Large intestine (tissue), 12 donors: ENCODE measurements at places on chromosomes 4 and X.

DNA sequence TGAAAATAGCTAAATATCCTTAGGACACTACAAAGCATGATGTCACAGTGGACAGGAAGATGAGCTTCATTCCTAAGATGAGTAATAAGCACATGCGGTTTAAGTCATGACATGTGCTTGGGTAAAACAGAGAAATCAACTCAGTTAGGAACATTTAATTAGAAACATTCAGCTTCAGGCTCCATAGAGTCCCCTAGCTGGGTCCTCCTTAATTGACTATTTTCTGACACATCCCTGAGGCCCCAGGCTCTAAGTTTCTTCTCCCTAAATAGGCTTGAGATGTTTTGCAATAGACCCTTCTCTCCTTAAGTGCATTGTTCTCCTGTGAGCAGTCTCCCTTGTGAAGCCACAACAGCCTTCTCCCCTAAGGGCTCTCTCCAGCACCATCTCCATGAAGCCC lies 70.4 kb upstream of the ANXA3 start:
- no peak for DNase-seq

DNA sequence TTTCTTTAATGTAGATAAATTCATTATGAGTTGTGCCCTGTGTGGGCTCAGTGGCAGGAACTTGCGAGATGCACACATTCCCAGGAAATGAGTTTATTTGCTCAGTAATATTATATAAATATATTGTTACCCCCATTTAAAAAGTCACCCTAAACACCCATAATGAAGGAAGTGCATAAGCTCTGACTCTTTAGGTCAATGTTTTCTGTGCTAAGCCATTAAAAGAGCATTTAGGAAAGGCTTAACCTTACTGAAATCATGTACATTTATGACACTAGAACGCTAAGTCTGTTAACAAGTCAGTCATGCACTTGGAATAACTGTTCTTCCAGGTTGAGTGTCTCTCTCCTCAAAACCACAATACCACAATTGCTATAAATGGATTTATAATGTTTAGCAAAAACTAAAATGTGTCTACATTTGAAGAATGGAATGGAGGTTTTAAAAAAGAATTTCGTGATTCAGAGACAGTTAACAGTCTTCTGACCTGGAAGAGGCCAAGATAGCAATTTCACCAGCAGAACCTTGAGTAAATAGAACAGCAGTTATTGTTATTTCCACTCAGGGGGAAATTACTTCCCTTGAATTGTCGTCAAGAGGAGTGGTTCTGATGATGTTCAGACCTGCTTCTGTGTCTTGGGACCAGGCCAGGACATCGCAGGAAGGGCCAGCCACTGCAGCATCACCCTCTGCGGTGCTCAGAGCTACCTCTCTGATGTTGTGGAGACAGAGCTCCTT lies 91.1 kb upstream of the VEGFC start:
- DNase-seq: no peak

GRCh38 chr4:147880511-147880910 lies 148.6 kb downstream of the ARHGAP10 start:
- DNase-seq: no peak

DNA sequence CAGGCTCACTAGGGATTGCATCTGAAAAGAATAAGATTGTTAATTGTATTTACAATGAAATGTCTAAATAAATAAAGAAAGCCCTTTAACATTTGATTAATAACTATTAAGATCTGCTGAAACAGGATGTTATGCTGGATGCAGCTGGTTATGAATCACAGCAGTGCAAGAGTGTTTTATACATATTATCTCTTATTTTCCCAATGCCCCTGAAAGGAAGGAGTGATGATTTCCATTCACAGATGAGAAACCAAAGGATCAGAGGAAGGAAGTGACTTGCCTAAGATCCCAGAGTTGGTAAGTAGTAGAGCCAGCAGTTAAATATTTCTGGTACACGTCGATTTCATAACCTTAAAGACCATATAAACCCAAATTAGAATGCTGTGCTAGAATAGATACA lies 76.3 kb upstream of the ARHGAP36 start:
- no peak for DNase-seq

GRCh38 chr4:127347936-127348335 lies 284.8 kb upstream of the INTU start:
- DNase-seq: no peak

DNA sequence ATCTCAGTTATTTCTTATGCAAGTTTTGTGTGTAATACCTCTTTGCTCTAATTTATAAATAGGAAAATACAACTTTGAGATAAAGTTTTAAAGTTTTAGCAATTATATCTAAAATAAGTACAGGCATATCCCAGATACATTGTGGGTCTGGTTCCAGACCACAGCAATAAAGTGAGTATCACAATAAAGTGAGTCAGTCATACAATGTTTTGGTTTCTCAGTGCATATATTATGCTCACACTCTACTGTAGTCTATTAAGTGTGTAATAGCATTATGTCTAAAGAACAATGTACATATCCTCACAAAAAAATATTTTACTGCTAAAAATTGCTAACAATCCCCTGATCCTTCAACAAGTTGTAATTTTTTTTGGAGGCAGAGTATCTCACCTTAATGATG lies 49.2 kb downstream of the ANAPC10 start:
- DNase-seq: no peak

- no peak for DNase-seq
Measured at GRCh38 chr4:163072222-163072621, 94.5 kb downstream of the NAF1 start.

DNA sequence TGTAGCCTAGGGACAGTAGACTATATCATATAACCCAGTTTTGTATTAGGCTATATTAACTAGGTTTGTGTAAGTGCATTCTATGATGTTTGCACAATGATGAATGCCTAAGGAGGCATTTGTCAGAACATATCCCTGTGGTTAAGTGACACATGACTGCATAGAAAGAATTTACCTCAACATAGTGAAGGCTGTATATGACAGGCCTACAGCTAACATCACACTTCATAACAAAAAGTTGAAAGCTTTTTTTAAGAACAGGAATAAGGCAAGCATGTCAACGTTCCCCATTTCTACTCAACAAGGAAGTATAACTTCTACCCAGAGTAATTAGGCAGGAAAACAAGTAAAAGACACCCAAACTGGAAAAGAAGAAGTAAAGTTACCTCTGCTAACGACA lies 165.9 kb upstream of the NDST4 start:
- DNase-seq: no peak

DNA sequence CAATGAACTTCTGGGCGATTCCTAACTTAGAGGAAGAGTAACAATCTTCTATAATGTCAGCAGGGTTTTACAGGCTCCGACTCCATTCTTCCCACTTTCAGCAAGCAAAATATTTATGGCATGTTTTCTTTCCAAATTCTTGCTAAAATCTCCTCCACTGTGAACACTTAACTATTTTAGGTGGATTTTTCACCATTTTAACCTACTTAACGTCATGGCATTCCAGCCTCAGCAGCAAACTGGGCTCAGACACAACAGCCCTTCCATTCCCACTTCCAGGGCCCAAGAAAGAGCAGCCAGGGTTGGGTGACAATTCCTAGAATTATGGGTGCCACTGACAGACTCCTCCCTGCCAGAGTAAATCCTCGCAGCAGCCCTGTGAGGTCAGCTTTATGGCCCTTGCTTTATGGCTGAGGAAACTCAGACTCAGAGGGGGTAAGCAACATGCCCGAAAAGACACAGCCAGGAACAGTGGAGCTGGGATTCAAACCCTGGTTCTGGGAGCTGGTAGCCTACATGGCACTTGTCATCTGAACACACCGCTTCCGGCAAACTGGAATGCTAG lies 112.8 kb upstream of the MAP3K15 start:
- no peak for DNase-seq

GRCh38 chr4:15037923-15038541 lies 35.8 kb downstream of the CPEB2 start:
- DNase-seq: no peak

DNA sequence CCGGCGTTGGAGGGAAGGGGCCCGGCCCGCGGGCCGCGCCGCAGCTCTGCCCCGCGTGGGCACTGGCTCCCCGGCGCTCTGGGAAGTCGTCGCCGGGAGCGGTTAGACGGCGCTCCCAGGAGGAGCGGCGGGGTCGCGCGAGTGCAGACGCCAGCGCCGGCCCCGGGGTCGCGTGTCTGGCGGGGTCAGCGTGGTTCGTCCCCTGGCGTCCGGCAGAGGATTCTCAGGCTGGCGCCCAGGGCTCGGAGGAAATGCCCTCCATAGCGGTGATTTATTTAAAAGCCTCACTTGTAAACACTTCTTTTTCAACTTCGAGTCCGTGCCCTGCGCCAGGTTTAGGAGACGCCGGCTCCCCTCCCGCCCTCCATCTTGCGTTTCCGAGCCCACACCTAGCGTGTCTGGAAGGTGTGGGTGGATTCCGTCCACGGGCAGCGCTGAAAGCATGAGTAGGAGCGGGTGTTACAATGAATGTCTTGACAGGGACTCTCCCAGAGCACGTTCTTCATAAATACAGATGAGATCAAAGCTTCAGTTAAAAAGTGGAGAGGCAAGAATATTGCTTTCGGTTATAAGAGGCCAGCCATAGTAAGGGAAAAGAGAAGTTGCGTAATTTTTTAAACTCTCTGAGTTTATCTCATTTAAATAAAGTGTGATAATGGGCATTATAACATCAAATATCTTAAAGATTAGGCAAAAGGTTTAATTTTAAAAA lies 692 bp downstream of the FAM241A start:
- DNase-seq: peak; percentile 71

- DNase-seq: no peak
Measured at GRCh38 chr4:172806841-172807240, 361.8 kb upstream of the GALNT7 start.

- DNase-seq: no peak
Measured at GRCh38 chrX:112048707-112049106, 33.9 kb downstream of the TRPC5 start.

DNA sequence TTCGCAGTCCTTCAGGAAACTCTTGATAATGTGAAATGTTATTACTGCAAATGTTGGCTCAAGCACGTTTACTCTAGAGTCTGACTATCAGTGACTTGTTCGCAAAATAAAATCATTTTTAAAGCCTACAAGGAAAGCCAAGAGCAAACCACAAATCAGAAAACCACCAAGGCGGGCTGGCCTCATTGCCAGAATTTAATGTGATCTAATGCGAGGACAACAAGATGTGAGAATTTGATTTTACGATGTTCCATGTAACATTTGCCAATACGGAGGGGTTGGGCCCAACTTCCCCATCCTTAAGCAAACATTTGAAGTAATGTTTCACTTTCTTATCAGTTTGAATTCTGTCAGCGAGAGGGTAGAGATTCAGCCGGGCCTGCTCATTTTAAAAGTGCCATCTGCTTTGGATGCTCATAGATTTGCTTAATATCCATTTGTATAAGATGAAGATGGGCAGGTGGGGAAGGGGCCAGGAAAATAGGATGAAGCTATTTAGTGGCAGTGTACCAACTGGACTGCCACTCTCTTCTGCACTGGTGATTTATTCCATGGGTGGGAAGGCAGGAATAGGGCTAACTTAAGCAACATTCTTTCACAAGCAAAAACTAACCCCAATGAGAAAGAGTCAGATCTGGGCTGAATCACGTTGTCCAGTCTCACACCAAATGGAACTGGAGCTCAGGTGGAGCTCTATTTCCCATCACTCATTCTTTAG lies 225.3 kb downstream of the ANAPC10 start:
- no peak for DNase-seq

GRCh38 chr4:43316813-43317212 lies 424.3 kb downstream of the GRXCR1 start:
- no peak for DNase-seq

DNA sequence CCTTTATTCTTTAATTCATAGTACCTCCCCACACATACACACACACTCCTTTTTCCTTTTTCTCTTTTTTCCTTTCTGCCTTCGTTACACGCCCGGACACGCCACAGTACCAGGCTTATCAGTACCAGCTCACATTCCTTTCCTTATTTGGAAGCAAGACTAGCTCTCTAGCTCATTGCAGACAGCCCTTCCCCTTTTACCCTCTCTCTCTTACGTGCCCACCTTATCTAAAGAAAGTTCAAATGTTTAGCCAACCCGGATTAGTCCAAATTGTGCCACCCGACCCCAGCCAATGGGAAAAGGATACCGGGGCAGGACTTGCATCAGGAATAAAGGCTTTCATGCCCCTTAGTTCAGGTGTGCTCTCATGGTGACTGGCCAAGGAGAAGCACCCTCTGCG lies 194.7 kb upstream of the VCX3A start:
- peak; percentile 26 for DNase-seq

- DNase-seq: peak; percentile 30
Measured at GRCh38 chr4:21765810-21766407, 182.7 kb downstream of the KCNIP4 start.

DNA sequence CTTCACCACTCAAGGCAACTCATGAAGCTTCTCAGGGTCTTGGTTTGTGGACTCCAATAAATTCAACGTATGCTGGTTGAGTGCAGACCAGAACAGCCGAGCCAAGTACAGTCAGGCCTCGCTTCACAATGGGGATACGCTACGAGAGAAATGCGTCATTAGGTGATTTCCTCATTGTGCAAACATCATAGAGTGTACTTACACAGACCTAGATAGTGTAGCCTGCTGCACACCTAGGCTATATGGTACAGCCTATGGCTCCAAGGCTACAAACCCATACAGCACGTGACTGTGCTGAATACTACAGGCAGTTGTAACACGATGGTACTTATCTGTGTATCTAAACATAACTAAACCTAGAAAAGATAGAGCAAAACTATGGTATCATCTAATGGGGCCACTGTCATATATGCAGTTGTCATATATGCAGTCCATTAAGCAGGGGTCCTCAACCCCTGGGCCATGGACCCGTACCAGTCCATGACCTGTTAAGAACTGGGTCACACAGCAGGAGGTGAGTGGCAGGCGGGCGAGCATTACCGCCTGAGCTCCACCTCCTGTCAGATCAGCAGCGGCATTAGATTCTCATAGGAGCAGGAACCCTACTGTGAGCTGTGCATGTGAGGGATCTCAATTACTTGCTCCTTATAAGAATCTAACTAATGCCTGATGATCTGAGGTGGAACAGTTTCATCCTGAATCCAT lies 31.5 kb downstream of the RTL5 start:
- DNase-seq: no peak

DNA sequence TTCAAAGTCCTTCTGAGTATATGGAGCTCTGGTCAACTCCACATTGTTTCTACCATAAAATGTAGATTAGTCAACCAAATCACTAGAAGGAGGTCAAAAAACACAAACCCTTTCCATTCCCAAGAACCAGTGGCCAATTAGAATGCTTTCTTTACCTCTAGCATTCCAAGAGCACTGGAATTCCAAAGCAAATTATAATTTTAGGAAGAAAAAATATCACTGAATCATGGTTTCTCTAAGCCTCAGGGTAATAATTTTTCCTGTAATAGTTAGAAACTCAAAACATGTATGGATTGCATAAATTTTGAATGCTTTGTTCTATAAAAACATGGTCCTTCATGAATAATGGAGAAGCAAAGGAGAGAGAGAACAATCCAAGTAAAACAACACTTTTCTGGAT lies 39.5 kb downstream of the LEF1 start:
- no peak for DNase-seq

- DNase-seq: peak; percentile 79
Measured at GRCh38 chr4:186829740-186830449, 106.2 kb upstream of the FAT1 start.

DNA sequence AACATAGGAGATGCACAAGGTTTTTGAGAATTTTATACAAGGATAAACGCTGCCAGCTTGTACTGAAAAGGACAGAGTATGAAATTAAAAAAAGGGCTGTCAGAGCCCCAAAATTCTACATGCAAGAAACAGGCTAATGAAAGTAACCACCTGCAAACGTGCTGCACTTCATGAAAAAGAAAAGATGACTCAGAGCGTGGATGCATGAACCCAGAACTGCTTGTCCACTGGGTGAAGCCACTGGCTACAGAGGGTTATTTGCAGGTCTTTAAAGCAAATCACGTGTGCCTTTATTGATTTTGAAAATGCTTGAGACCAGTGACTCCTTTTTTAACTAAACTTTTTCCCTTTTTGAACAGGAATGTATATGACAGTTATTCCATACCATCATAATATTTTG lies 25.3 kb upstream of the FRMD7 start:
- no peak for DNase-seq
